ENCODE measurements at places on chromosomes 3 and 15.

DNA sequence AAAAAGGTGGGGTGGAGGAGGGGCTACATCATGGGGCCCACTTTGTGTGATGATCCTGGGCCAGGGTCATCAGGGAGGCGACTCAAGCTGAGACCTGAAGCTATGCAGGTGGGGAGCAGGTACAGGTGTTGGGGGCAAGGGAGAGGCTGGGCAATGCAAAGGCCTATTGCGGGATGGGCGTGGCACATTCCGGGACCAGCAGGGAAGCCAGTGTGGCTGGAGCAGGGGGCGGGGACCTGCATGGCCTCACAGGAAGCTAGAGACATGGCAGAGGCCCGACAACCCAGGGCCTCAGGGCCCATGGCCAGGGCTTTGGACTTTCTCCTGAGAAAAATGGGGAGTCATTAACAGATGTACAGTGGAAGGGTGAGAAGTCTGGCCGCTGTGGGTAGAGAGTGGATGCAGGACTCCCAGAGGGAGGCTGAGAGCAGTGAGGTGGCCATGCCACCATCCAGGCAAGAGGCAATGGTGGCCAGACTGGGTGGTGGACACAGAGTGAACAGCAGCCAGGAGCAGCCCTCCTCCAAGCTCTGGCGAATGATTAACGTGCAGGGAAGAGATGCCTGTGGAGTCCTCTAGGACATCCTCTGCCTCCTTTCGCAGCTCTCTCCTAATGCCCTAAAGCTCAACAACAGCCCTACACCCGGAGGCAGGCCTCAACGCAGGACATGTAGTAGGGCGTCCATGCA lies 122.6 kb upstream of the ATP2B2 start:
- DNase-seq, result no peak

GRCh38 chr3:196138482-196139254 lies 56.8 kb upstream of the TFRC start:
- DNase-seq, result peak; percentile 23

- no peak for DNase-seq
Measured at GRCh38 chr3:156240642-156241041, 120.3 kb downstream of the KCNAB1 start.

- DNase-seq, result peak; percentile 8
Measured at GRCh38 chr15:51366920-51367319, 25.5 kb downstream of the GLDN start.

All from fibroblast of skin of scalp (primary cell).